Fibroblast of the aortic adventitia (primary cell): ENCODE measurements at places on chromosomes 7 and 10. TPM values are rescaled to one million over a fixed set of nuclear protein-coding genes. Genes with fewer than 3 reads are reported as not detected.

- no peak for DNase-seq
Measured at GRCh38 chr10:21943633-21944265, 59.8 kb downstream of the DNAJC1 start.

DNA sequence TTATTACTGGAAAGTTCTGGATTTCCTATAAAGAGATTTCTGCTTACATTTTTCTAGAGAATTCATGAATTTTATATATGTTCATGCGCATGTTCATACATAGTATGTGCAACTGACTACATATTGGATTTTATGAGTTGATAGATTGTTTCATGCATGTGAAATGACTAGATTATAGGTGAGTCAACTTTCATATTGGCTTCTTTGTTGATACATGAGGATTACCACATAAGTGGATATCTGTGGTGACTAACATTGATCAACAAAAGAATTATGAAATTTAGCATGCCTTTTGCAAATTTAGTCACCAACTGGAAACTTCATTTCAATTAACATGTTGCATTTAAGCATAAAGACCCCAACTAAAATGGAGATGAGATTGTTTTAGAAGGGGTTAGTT, 99.0 kb downstream of the GNAT3 start:
- peak; percentile 39 for DNase-seq

GRCh38 chr7:6157685-6158423, 114.6 kb downstream of the CYTH3 start:
- DNase-seq: no peak

DNA sequence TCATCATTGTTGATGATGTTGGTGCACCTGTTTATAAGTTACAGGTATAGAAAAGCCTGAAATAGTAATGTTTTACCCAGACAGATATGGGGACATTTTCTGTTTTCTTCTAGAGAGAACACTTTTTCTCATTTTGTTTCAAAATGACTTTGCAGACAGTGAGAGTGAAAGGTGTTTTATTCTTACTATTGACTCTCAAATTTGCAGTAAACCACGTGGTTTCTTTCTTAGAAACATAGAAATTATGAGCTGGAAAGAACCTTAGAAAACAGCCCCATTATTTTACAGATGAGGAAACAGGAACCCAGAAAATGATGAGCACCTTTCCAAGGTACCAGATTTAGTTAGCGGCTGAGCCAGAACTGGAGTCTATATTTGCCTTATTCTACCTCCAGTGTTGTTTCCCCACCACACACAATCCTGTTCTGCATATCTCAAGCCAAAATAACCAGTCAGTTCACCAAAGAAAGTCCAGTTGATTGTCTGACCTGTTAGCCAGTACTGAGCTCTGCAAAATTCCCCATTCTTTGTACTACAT, 138.9 kb upstream of the AHR start:
- no peak for DNase-seq

DNA sequence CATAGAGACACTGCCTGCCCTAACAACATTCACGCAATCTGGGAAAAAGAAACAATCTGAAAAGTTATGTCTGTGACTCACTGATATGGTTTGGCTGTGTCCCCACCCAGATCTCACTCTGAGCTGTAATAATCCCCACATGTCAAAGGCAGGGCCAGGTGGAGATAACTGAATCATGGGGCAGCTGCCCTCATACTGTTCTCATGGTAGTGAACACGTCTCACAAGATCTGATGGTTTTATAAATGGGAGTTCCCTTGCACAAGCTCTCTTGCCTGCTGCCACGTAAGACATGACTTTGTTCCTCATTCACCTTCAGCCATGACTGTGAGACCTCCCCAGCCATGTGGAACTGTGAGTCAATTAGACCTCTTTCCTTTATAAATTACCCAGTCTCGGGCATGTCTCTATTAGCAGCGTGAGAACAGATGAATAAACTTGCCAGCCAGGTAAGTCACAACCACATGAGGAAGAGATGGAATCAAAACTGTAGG, 341.5 kb upstream of the AOAH start:
- peak; percentile 48 for DNase-seq

- DNase-seq: peak; percentile 68
Measured at GRCh38 chr10:61757525-61758397, 95.0 kb downstream of the CABCOCO1 start.

- DNase-seq: peak; percentile 31
Measured at GRCh38 chr10:78650122-78650521, 418.6 kb upstream of the ZMIZ1 start.

DNA sequence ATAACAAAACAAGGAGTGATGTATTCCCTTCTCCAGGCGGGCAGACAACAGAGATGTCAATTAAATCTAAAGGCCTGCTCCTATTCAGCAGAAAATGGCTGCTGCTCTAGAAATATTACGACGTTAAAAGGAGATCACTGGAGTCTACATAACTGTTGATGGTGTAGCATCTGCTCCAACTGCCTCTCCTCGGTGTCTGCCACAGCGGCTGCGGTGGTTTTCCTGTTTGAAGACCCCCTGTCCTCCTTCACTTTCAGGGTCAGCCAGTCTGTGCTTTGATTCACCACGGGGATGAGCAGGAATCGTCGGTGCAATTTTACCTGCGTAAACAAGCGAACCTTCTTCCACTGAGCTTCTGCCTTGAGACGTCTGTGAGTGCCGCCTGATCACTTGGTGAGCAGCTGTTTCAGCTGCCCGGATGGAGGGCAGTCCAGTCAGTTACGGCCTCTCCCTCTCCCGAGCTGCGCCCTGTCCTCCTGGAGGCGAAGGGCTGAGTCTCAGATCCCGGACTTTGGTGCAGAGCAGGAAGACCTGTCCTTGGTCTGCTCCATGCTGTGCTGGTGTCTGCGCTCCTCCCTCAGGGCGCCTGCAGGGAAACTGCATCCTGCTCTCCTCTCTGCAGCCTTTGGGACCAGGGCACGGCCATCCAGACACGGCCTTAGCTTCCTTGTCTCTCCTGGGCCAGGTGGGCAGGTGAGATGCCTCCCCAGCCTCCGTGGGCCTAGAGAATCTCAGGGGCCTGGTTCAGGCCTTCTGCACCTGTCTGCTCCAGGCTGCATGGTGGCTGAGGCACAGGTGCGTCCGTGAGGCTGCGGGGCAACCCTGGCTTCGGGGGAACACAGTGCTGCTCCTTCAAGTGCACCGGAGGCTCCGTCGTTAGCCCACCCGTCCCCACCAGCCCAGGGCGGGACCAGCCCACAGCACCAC, 326.6 kb downstream of the ADARB2 start:
- DNase-seq: no peak

DNA sequence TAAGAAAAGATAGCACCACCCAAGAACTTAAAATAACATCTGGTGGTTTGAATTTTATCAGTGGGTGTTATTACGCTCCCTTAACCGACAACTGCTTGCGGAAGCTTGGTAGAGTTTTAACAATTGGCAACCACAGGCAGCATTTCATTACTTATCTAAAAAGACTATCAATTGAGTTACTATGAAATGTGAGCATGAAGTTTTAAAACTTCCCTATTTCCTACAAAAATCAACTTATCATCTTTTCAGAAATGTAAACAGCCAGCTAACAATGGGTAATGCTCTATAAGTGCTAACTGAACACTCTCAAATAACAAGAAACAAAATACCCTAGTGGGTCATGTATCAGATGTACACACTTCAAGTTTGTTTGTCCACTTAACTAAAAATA, 68.8 kb downstream of the OSBPL3 start:
- DNase-seq: peak; percentile 70

Gene NOS3
- total RNA-seq: 0.36 and 4.6 TPM in 2 replicates

GRCh38 chr7:117095055-117095454, 141.8 kb downstream of the ST7 start:
- no peak for DNase-seq

GRCh38 chr7:98807068-98808048, 62.5 kb downstream of the TMEM130 start:
- DNase-seq: peak; percentile 26

Gene RHOBTB1
- 15.8 and 27.0 TPM in 2 replicates for total RNA-seq

GRCh38 chr10:75233444-75234016, 2.2 kb downstream of the COMTD1 start:
- no peak for DNase-seq

- no peak for DNase-seq
Measured at GRCh38 chr7:35695473-35695850, 527 bp upstream of the HERPUD2 start.

DNA sequence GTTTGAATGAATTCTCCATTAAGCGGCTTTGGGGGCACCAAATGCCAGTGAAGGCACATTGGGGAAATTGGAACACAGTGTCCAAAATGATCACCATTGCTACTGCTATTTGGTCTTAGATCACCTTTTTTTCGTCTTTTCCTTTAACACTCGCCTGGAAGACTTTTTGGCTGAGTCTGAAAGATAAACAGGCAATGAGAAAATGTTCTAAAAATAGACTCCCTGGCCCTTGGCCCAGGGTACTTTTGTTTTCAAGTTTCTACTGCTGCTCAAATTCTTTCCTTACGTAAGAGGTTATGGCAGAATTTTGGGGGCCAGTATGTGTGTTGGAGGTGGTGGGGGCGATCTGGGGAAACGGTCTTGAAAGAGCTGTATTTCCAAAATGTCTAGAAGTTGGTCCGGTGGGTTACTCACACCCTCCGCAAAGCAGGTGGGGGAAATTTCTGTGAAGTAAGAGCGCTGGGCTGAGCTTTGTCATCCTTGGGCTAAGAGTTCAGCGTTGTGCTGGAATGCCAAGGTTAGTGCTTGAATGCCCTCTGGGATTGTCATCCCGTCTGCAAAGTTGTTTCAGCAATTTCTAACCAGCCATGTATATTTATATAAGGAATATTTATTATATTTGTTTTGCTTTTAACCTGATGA, 1.3 kb upstream of the ITPRIP start:
- peak; percentile 90 for DNase-seq

- no peak for DNase-seq
Measured at GRCh38 chr7:50531928-50532327, 33.3 kb downstream of the DDC start.

- peak; percentile 59 for DNase-seq
Measured at GRCh38 chr10:110498087-110498981, 627 bp downstream of the DUSP5 start.

DNA sequence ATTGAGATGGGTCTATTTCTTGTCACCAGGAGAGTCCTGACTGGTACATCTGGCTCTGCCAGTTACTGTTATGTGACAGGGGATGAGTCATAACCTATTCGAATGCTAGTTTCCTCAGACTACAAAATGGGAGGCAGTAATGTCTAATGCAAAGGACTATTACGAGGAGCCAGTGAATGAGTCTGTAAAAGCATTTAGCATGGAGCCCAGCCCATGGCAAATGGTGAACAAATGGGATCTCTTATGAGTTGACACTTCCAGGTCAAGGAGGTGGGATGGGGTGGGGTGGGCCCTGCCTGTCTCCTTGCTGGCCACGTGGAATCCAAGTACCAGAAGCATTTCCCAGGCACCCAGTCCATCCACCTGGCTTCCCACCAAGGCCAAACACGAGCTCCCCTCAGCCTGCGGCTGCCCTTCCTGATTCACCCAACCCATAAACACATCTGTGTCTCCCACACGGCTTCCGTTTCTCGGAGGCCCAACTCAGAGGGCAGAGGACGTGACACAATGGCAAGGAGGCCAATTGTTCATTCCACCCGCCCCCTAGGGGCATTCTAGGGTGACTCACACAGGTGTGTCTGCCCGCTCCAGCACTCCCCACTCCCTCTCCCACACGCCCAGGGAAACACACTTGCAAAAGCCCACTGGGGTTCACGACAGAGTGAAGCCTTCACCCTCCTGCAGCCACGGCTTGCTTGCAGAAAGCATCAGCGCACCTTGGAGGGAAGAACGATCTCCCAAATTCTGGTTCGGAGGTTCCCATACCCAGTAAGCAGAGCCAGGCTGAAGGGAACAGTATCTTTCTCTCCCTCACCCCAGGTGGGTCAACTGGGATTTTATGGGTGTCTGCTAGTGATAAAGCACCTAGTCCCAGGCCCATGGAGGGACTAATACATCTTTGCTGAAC, 109.8 kb downstream of the SH3PXD2A start:
- DNase-seq: no peak

- no peak for DNase-seq
Measured at GRCh38 chr7:26100406-26101339, 51.3 kb upstream of the NFE2L3 start.

- peak; percentile 86 for DNase-seq
Measured at GRCh38 chr10:13684806-13685482, 98.2 kb downstream of the PRPF18 start.

DNA sequence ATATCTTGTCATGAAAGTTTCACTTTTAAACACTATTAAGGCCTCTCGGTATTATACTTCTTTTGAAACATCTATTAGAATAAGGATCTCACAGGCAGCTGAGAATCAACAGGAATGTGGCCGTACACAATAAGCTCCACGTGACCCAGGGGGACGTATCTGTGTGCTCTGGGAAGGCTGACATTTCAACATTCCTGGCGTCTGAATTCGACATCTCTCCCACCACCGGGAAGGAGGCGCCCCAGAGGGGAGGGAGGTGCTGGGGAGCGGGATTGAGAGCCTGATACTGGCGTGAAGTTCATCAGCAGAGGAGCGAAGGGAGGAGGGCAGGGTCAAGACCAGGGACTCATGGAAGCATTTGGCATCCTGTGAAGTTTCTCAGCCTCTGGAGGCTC, 401.3 kb downstream of the DNAJB6 start:
- no peak for DNase-seq

GRCh38 chr10:71984809-71985388, 20.7 kb downstream of the CHST3 start:
- no peak for DNase-seq

- peak; percentile 2 for DNase-seq
Measured at GRCh38 chr7:141045126-141045841, 28.6 kb upstream of the TMEM178B start.

DNA sequence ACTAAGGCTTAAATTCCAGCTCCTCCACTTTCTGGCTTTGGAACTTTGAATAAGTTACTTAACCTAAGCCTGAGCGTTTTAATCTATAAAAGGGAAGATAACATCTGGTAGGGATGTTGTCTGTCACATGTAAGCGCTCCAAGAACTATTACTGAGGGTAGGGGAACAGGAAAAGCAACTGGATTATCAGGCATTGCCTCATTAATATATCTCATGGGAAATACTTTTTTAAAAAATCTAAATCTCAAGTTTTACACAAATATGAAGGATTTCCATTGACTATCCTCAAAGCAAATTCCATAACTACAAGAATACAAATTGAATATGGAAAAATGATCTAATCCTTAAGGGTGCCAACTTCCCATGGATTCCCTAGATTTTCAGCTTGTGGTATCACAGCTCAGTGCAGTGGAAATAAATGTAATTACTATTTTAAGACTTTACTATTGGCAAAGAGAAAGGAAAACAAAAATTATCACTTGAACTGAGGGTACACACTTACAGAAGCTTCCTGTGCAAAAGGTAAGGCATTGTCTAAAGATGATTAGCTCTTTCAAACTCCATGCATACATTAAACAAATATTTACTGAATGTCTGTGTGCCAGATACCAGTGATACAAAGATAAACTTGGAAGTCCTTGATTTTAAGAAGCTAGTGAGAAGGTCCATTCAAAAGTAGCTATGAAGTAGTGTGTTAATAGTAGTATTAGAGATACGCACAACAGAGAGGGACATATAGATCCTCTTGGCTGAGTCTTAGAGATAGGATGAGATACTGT, 38.4 kb downstream of the NT5C2 start:
- DNase-seq: peak; percentile 55

DNA sequence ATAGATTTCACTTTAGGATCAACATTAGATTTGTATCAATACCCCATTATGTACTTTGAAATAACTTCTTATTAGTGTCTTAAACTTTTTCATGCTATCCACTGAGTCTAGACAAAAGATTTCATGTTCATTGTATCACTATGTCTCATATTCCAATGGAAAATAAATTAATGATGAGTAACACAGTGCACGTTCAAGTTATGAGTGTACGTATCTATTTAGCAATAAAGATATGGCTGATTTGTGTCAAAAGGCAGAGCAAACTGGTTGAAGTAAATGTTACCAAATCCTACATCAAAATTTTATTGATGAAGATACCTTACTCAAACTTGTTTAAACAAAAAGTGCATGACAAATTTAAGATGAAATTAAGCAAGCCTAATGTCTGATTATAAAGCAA, 102.4 kb downstream of the SEMA3E start:
- peak; percentile 56 for DNase-seq
